ENCODE measurements at places on chromosomes 7 and 10.

- no peak for DNase-seq
Measured at GRCh38 chr10:35792291-35792690, 150.2 kb upstream of the FZD8 start.

GRCh38 chr7:105773030-105773460, 103.4 kb downstream of the ATXN7L1 start:
- no peak for DNase-seq

- DNase-seq = no peak
Measured at GRCh38 chr10:60883187-60883586, 60.8 kb downstream of the RHOBTB1 start.

GRCh38 chr7:75621124-75621523, 117.6 kb downstream of the HIP1 start:
- DNase-seq = no peak

GRCh38 chr7:146875981-146876380, 759.4 kb downstream of the CNTNAP2 start:
- no peak for DNase-seq

DNA sequence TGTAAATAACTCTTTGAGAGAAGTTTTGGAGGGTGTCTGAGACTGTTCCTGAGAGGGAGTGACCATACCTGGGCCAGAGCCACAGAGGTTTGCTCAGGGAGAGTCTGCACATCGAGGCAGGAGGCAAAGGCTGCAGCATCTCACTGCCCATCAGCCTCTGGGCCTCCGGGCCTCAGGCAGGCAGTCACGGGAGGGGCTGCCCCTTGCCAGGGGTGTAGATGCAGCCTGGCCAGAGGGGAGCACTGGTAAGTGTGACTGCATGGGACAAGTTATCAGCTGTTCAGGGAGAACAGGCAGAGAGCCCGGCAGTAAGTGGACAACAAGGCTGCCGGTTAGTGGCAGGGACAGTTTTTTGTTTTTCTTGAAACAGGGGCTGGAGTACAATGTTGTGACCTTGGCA, 55.9 kb downstream of the ZNF467 start:
- no peak for DNase-seq

- DNase-seq = no peak
Measured at GRCh38 chr7:2266911-2267310, 24.9 kb downstream of the NUDT1 start.

GRCh38 chr7:93178213-93178612, 30.0 kb upstream of the SAMD9L start:
- no peak for DNase-seq
